ENCODE measurements at places on chromosomes 5 and 9.

DNA sequence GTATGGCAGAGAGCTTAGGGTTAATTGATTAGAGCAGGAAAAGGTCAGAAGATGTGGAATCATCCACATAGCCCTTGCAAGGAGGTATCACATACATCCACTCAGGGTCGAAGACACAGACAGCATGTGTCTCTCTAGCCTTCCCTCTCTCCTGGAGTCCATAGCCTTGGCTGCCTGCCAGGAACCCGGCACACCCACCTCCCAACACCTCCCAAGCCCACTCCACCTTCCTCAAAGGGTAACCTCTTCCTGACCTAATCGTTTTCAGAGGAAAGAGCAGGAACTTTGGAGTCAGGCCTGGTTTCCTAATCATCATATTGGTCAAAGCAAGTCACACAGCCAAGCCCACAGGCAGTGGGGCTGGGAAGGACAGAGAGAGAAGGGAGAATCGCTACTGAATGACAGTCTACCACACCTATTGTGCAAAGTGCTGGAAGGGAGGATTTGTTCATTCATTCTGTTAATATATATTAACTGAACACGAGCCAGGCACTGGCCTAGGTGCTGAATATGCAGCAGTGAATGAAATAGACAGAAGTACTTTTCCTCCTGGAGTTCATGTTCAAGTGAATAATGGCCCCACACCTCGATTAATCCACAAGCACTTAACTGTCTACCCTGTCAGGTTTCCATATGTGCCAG is 107.8 kb downstream of the KCNIP1 start:
- no peak for DNase-seq

DNA sequence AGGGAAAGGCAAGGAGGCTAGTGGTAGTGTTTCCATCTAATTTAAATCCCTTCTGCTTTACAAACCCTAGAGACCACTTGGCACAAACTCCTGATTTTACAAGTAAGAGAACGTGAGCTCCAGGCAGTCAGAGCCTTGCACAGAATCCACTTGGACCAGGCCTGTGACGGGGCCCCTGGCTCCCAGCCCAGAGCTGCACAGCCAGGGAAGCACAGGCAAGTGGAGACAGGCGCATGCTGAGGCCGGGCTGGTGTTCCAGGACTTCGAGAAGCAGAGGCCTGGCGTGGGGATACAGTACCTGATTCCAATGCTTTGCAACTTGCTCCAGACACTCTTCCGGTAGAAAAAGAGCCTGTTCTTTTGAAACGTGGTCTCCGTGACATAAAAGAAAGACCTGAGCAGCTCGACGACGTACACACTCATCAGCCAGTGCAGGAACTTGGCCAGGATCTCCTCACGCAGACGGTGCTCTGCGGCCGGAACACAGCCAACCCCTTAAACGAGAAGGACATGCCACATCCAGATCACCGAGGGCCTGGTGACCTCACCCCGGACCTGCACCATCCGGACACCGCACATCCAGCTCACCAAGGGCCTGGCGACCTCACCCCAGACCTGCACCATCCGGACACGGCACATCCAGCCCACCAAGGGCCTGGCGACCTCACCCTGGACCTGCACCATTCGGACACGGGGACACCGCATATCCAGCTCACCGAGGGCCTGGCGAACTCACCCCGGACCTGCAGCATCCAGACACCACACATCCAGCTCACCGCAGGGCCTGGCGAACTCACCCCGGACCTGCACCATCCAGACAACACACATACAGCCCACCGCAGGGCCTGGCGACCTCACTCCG is 12.5 kb downstream of the TERT start:
- no peak for DNase-seq

GRCh38 chr9:13728917-13729811 is 449.7 kb upstream of the MPDZ start:
- DNase-seq = no peak

- no peak for DNase-seq
These were observed 66.4 kb upstream of the RUSC2 start for GRCh38 chr9:35423499-35423898.

DNA sequence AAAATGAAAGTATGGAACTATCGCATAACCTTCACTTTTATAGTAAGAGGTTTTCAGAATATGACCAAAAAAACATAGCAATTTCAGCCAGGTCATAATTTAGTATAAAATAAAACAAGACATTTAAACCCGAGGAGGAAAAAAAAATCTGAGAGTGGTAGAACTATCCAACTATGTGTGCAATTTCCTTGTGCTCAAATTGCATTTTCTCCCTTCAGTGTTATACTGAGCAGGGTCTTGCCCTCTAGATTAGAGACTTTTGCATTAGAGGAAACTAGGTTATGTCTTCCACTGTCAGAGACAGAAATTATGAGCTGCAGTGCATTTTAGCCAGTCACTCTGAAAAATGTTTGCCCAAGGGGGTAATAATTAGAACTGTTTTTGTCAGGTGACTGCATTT is 330.6 kb downstream of the NR2F1-AS1 start:
- DNase-seq = no peak

DNA sequence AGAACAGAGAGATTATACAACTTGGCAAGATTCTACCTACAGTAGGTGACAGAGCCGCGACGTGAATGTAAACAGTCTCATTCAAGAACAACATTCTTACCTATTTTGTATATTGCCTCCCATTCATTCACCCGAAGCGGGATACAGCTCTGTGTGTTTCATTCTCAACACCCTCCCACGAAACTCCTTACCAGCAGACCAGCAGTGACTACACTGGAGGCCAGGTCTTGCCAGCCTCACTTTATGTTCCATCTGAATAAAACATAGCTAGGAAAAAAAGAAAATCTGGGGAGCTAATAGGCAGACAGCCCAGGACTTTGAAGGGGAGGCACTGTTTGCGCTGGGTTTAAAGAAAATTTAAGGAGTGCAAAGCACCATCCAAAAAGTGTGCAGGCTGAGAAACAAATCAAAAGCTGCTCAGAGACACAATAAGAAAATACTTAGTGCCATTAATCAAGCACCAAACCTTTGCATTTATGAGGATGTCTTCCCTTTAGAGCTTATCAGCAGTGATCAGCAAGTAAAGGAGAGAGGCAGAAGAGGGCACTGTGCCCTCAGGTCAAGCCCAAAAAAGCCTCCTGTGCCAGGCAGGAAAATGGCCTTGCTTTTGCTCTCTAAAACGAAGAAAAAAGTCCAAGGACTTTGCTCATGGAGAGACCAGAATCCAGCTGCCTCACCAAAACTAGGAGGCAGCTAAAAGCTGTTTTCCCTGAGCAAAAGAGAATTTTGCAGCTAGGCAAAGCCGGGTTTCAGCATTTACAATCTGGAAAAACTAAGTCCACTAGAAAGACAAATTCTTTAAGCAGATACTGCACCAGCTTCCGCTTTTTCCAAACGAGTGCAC is 295.1 kb downstream of the BNC2 start:
- DNase-seq = no peak

DNA sequence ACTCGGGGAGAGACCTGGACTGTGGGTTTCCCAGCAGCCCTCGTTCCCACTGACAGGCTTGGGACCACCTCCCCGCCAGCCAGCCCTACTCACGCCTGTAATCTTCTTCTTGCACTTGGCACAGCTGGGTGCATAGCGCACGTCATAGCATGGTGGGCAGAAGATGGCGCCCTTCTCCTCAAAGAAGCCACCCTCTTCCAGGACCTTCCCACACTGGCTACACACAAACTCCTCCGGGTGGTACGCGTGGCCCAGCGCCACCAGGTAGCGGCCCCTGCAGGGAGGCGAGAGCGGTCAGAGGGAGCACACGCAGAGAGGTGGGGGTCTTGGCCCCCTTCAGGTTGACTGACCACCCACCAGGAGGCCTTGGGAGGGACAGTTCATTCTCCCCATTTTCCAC is 9.4 kb downstream of the PDLIM7 start:
- no peak for DNase-seq

DNA sequence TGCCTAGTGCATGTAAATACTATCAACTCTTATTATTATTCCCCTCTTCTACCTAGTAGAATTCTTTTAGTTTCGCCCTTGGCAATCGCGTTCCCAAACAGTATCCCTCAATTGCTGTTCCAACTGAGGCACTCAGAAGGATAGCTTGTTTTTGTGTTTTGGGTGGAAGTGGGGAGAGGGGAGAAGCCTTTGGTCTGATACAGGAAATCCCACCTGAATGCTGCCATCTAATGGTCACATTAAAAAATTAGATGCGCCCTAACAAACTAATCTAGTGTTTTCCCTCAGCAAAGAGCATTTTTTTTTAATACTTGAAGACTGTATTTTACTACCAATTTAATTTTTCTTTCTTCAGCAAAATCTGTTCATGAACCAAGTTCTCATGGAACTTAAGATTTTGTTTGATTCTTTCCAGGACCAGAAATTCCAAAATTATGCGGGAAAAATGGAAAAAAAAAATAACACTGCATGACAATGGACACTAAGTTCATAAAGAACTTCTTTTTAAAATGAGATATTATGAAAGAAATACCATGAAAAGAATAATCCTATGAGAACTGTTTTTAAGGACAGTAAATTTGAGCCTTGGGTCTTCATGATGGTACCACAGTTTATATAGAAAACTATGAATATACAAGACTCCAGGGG is 22.2 kb upstream of the GLDC start:
- no peak for DNase-seq

DNA sequence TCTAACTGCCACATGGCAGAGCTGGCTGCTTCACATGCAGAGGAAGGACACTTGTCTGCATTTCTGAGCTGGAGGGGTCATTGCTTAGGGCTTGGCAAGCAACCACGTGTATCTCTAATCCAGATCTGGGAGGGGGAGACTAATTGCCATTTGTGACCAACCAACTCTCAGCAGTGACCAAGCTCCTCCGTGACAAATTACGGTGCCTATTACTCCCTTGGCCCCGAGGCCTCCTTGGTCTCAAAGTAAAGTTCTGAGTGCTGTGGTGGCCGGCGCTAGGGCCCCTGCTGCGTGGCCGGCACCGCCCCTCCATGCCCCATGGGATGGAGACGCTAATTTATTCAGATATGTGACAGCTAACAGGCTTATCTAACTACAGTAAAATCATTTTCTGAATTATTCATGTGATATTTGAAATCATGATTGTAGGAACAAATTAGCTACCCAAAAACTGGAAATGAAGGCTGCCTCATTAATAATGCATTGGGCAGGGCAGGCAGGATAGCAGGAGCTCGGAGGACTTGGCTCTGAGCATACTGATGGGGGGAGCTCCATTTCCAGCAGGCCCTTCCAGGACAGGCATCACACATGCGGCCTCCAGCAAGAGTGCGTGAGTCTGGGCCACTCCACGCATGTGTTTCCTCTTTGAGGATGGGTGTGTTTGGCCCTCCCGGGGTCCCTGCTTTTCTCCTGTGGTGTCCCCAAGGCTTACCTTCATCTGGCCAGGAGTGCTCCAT is 67.7 kb downstream of the C5orf15 start:
- DNase-seq = no peak

- no peak for DNase-seq
These were observed 114.2 kb downstream of the LHFPL2 start for GRCh38 chr5:78534148-78534904.

DNA sequence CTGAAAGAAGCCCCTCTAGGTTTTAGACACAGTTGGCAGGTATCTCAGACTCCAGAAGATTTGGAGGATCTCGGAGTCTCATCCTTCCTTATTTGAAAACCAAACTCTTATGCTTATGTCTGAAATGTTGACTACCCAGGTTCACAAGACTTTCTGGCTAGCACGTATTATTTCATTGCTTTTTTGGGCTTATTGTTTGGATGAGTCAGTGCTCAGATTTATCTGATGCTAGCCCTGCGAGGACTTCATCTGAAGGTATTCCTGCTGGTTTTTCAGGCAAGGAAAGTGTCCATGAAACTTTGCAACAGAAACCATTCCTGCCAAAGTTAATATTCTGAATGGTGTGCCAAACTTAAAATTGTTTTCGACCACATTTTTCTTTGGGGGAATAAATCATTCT is 8.5 kb downstream of the OSTF1 start:
- no peak for DNase-seq

DNA sequence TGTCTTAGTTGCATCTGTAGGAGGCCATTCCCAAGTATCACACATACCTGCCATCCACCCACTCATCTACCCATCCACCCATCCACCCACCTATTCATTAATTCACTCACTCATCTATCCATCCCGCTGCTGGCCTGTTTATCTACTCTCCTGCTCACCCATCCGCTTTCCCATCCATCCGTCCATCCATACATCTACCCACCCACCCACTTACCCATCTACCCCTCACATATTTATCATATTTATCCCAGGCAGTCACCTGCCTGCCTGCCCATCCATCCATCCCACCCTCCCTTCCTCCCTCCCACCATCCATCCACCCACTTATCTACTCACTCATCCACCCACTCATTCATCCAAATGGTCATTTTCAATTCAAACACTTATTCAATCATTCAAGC is 143.9 kb upstream of the PANK3 start:
- no peak for DNase-seq

GRCh38 chr5:150153957-150154617 is 1.6 kb downstream of the PDGFRB start:
- no peak for DNase-seq

GRCh38 chr9:125049212-125050049 is 93.9 kb downstream of the SCAI start:
- DNase-seq = no peak

DNA sequence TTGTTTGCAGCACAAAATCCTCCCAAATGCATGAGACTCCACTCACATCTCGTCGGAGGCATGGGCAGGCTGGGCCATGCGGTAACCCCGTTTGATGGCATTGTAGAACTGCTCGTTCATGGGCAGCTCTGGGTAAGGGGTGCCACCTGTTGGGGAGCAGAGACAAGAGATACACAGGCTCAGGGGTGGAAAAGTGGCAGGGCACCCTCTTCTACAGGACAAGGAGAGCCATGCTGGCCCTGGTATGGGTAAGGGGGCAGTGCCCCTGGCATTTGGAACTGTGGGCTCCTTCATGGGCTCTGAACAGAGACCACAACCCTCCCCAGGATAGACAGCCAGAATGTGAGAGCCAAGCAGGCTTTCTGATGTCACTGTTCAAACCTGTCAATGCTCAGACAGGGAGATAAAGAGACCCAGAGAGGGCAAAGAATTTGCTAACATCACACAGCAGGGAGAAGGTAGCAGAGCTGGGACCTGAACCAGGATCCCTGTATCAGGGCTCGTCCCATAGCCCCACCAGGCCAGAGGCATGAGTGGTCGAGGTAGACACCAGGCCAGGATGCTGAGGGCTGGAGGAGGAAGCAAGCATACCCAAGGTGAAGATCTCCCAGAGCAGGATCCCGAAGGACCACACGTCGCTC is 33.2 kb upstream of the CSF1R start:
- no peak for DNase-seq

GRCh38 chr5:3787604-3788003 is 192.0 kb downstream of the IRX1 start:
- DNase-seq = no peak

DNA sequence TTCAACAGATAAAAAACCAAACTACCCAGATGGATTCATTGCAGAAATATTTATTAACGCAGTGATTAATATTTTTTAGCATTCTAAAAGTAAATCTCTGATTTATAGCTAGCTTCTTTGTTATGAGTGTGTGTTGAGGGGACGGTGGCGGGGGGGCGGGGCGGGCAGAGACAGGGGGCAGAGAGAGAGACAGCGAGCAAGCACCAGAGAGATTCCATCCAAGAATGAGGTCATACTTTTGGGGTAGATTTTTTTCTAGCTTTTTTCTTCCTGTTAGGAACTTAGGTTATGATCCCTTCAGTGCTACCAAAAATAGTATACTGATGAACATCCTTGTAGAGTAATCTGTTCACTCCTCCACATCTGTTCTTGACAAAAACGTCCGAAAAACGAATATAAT is 500 bp upstream of the ZNF883 start:
- no peak for DNase-seq

- DNase-seq = no peak
These were observed at the start of gene GNAQ for GRCh38 chr9:78031444-78031892. GNAQ (minus strand) TSS chr9:78031811; CDS start chr9:78031235, 576 bp downstream.

- DNase-seq = no peak
These were observed 798 bp downstream of the PITX1 start for GRCh38 chr5:135032999-135033861.

Data from CD8-positive, alpha-beta T cell (primary cell).